Astrocyte of the spinal cord (primary cell): ENCODE measurements at places on chromosomes 7 and 10.

DNA sequence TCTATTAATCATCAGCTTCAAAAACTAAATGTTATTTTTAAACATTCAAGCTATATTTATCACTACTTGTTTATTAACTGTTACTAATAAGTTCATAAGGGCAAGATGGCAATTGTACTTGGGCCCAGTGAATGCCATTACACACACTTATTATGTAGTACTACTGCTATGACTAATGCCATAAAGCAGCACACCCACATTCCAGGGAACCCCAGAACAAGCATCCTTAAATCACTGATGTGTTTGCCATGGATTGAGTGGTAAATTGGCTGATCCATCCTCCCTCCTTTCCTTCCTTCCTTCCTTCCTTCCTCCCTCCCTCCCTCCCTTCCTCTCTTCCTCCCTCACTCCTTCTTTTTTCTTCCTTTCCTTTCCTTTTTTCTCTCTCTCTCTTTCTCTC, 37.4 kb upstream of the RSU1 start:
- no peak for DNase-seq

DNA sequence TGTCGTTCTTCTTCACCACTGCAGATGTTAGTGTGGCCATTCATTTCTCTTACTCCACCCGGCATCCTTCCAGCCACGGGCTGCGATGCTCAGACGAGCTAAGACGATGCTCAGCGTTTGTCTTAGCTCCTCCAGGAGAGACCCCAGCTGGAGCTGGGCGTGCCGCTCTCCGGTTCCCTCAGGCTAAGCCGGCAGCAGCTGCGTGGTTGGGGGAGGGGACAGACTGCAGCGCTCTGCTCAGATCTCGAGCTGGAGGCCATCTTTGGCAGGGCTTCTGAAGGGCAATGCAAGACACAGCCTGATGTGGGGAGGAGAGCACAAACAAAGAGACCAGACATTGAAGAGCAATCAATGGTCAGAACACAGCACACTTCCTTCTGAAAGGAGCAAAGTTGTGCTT, 4.8 kb downstream of the INA start:
- no peak for DNase-seq

- peak; percentile 94 for DNase-seq
Observed at GRCh38 chr7:117269417-117269816, 53.4 kb downstream of the WNT2 start.

- no peak for DNase-seq
Observed at GRCh38 chr7:3027005-3027845, 16.4 kb downstream of the CARD11 start.

DNA sequence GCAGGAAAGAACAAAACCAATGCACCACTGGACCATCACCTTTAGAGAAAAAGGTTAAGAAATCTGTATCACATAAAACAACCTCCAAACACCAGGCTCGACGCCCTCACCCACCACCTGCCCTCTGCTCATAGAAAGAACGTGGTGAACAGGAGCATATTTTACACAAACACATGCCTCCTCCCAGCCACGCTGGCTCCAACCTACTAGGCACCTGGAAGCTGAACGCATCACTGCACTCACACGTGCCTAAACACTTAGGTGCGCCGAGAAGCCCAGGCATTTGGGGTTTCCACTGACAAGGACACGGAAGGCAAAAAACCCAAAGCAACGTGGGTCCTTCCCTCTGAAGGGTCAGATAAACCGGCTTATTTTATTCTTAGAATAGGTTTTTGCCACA, 56.0 kb downstream of the PTPRN2 start:
- DNase-seq, result no peak

GRCh38 chr7:147305827-147306226, 1189.2 kb downstream of the CNTNAP2 start:
- DNase-seq, result no peak

DNA sequence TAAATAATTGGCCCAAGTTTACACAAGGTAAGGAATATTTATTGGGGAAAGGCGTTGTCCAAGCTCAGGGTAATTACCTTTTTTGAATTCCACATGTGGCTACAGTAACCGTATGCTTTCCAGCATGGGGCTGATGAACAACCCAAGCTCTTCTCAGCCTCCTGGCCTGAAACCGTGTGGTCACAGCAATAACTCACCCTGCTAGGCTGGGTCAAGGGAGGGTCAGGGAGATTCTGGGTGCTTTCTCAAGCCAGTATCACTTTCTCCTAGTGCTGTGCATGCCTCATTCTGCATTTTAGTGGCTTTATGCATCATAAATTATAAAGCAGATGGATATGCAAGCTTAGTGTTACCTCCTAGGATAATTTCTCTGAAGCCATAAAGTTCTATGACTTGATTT, 273.9 kb downstream of the PAXIP1 start:
- no peak for DNase-seq

- peak; percentile 37 for DNase-seq
Observed at GRCh38 chr10:102781090-102781920, 37.6 kb downstream of the WBP1L start.

DNA sequence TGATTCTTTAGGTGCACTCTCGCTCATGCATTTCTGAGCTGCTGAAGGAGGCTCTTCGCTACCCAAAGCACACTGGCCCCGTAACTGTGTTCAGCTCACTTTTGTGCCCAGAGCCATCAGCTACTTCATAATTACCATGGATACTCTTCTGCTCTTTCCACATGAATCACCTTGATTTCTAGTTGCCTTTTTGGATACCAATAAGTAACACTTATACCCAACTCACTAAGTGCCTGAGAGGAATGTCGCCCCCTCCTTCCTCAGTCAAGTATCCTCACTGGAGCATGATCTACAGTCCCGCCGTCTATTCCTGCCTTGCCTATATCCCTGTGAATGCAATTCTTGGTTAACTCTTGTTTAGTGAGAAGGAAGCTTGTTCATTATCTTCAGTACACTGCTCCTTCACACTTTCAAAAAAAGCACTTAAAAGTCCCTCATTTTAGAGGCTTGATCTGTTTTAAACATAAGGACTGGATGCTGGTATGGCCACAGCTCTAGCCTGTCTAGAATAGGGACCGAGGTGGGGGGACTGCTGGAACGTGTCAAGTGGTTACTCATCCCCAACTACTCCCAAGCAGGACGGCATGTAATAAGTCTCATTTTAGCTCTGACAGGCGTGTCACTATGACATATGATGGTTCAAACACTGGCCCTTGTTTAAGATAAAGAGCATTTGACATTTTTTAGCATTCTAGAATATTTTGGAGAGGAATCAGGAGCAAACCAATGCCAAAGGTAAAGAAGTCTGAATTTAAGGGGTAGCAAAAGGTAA, 23.7 kb downstream of the SVIL start:
- no peak for DNase-seq

DNA sequence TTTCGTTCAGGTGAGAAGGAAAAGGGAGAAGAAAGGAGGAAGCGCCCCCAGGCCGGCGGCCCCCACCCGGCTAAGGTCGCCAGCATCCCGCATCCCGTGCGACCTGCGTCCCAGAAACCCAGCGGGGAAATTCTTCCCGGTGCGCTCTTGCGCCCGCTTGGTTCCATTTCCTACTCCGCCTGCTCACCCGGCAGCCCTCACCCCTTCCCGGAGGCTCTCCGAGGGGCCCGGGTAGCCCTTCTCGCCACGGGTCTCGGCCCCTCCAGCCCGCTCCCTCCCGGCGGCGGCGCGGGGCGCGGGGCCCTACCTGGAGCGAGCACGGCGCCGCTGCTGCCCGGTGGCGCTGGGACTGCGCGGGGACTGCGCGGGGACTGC, at the start of gene PRKCQ:
TSS of gene PRKCQ (minus strand) at position 373 of the 375 bp plus-strand sequence. CDS start 65,141 bp downstream, outside the sequence.
- peak; percentile 11 for DNase-seq

GRCh38 chr7:126605056-126605455, 647.7 kb downstream of the GRM8 start:
- no peak for DNase-seq

DNA sequence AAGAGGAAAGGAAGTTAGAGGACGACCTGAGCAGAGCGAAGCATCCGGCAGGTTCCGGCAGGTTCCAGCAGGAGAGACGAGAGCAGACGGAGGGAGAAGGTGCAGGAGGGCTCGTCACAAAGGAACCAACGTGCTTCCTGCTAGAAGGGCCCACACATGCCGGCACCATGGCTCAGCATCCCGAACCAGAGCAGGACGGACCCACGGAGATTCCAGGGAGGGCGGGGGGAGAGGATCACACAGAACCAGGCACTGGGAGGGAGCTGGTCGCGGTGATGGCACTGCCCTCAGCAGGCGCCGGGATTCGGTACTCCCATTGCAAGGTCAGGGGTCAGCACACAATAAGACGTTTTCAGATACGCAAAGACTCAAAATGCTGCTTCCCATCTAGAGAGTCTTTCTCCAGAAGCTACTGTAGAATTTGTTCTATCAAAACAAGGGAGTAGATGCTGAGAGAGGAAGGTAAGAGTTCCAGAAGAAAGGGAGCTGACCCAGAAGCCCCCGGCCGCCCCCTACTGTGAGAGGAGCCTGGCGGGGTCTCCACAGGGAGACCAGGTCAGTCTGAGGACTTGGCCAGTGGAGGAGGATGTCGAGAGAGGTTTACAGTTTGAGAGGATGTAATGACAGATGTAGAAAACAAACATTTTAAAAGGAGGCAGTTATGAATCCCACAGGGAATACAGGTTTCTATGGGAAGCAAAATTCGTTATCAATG, 23.6 kb upstream of the PWWP2B start:
- no peak for DNase-seq

DNA sequence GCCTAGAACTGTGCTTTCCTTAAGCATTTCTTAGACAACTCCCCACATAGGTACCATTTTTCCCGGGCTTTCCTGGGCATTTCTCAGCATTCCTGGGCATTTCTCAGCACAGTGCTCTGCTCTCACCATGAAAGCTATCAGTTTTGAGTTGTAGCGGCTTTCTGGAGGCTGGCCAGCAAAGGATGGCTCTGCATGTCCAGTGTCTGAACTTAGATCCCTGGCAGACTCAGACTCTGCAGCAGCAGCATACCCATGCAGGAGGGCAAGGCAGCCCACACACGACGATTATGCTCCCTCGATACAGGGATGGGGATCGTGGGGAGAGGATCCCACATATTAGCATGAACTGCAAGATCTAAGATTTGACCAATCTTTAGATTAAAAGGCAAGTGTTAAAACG, 248.9 kb upstream of the MKI67 start:
- DNase-seq, result no peak

- DNase-seq, result no peak
Observed at GRCh38 chr7:95925971-95926370, 153.6 kb downstream of the DYNC1I1 start.
